ENCODE measurements at places on chromosomes 1 and 21.

GRCh38 chr1:180672505-180672904, 40.7 kb downstream of the XPR1 start:
- no peak for DNase-seq

- DNase-seq, result no peak
Measured at GRCh38 chr1:226666164-226666506, 72.9 kb downstream of the ITPKB start.

DNA sequence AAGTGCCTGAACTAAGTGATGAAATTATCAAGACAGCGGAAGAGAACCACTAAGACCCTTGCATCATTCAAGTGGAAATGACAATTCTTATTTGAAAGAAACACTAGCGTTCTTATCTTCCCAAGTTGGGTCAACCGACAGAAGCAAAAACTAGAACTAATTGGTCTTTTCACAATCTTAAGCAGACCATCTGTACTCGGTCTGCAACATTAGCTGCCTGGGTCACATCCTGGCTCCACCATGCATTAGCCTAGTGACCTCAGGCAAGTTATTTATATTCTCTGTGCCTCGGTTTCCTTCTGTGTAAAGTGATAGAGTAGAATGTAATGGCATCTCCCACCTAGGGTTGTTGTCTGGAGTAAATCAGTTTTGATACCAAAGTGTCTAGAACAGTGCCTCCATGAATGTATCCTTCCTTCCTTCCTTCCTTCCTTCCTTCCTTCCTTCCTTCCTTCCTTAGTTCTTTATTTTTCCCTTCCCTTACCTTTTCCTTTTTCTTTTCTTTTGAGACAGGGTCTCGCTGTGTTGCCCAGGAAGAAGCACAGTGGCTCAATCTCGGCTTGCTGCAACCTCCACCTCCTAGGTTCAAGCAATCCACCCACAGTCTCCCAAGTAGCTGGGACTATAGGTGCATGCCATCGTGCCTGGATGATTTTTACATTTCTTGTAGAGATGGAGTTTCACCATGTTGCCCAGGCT, 6.0 kb downstream of the COLGALT2 start:
- DNase-seq, result no peak

DNA sequence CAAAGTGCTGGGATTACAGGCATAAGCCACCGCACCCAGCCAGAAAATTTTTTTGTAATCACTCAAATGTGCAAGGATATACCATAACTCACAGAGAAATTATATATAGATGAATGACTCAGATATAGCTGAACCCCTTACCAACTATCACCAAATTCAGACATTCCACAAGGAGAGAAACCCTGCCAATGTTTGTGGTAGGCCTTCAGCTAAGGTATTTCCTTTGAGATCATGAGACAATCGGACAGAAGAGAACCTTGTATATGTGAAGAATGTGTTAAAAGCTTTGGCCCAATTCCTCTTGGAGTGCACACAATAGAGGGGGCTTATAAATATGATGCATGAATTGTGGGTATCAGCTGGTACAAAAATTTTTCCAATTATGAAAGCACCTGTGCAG, 50.7 kb downstream of the ZNF684 start:
- no peak for DNase-seq

DNA sequence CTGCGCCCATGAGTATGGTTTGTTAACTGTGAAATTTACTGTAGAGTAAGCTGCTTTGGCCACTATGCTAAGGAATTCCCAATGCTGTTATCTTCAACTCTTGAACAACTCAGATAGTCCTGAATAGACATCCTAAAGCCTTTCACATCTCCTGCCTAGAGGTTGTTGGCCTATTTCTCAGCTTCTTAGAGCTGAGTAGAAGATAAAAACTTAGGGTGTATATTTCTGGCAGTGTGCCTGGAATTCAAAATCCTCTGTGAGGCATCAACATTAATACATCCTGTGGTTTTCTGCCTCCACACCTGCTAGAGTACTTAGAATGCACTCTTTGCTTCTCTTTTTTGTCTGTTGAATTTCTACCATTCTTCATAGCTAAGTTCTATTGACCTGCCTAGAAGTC, 45.8 kb upstream of the RC3H1 start:
- no peak for DNase-seq

GRCh38 chr1:64246294-64246917, 43.0 kb downstream of the UBE2U start:
- peak; percentile 36 for DNase-seq

GRCh38 chr1:64192290-64192689, 11.1 kb upstream of the UBE2U start:
- DNase-seq, result no peak

Data from renal pelvis (tissue), 12 donors.